ENCODE measurements at places on chromosomes 1 and 21. TPM values are rescaled to one million over a fixed set of nuclear protein-coding genes. Genes with fewer than 3 reads are reported as not detected.

DNA sequence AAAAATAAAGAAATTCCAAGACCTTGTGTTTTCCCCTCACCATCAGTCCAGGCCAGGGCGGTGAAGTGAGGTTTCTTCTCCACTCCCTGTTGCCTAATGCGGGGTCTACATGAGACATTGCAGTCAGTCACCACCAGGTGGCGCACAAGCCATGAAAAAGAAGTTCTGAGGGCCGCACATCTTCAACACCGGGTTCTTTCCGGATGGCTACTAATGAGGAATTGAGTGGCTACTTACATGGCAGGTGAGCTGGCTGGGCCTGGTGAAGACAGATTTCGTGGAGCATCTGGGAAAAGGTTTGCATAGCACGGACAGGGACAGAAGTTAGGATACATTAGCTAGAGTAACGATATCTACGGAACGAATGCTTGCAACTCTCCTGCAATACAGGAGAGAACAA lies 15.8 kb upstream of the S100A11 start:
- peaks cover 33% of the 10 kb centered on the region for H3K4me1 ChIP-seq
- H3K4me3 ChIP-seq = no peak overlapping the region
- H3K27ac ChIP-seq = no peak overlapping the region
- peak; percentile 93 for DNase-seq

- no peaks in the 10 kb centered on the region for H3K4me1 ChIP-seq
- DNase-seq = no peak
- H3K4me3 ChIP-seq = no peak overlapping the region
These were observed 71.1 kb downstream of the SKI start for GRCh38 chr1:2299131-2299627.

- H3K4me3 ChIP-seq = no peak overlapping the region
- H3K27ac ChIP-seq = no peak overlapping the region
- H3K27me3 ChIP-seq = no peaks in the 10 kb centered on the region
- no peak for DNase-seq
- H3K4me1 ChIP-seq = no peaks in the 10 kb centered on the region
These were observed 29.7 kb downstream of the PADI2 start for GRCh38 chr1:17089506-17089905.

DNA sequence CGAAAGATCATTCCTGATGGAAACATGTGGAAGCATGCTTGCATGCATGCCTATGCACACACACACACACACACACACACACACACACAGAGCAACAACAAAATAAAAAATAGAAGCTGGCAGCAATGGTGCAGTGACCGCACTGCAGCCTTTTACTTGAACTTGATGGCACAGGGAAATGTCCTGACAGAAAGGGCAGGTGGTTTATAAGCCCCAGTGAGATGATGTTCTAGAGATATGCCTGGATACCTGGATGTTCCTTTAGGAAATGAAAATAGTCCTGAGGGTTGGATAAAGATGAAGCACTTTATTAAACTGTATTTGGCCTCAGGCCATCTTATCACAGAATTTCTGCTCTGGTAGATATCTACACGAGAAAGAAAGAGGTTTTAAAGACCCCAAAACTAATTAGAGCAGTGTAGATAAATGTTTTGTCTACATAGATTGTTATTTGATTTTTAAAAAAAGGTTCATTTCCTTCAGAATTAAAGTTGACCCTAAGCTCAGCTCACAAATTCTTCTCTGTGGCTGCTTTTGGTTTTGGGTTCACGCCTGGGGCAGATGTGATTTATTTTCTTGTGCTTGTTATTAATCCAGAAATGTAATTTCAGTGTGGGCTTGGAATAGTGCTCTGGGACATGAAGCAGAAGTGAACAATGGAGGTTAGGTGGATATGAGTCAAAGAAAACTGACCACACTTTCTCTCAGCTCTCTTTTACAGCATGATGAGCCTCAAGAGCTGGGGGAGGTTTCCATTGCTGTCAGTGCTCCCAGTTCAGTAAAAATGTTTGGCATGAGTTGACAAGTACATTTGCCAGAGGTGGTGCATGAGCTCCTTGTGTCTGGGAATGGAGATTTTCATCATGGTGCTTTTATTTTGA lies 22.9 kb downstream of the ADAM30 start:
- H3K4me3 ChIP-seq = no peak overlapping the region
- peaks cover 16% of the 10 kb centered on the region for H3K4me1 ChIP-seq
- H3K36me3 ChIP-seq = no peaks in the 10 kb centered on the region
- no peak overlapping the region for H3K27ac ChIP-seq
- H3K27me3 ChIP-seq = peaks cover 2% of the 10 kb centered on the region
- no peak for DNase-seq

DNA sequence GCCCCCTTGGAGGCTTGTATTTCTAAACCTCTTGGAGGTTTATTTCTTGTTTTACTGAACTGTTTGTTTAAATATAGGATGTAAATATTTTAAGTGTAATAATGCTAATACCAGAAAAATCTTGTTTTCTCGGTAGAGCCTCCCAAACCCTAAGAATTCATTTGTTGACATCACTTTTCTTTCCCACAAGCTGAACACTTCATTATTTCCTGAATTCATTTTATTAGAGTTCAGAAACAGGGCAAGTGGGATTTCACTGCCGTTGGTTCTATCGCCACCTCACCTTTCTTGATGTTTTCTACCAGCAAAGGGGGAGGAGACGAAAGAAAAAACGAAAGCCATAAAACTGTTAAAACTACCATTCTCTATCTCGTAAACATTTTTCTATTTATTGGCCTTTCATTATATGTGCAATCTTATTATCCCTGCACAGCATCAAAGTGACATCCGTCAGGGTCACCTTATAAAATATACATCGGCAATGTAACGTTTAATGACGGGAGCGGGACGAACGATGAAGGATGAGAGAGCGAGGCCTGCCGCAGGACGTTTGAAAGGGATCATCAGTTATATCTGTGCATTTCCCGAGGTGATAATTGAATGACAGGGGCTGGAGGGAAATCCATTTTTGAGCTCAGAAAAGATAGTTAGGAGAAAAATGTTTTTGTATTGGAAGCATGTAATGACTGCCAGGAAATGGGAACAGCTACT lies 59.5 kb downstream of the SLC45A1 start:
- H3K27ac ChIP-seq = no peak overlapping the region
- no peak overlapping the region for H3K4me3 ChIP-seq
- DNase-seq = no peak
- peaks cover 5% of the 10 kb centered on the region for H3K36me3 ChIP-seq
- H3K4me1 ChIP-seq = no peaks in the 10 kb centered on the region

DNA sequence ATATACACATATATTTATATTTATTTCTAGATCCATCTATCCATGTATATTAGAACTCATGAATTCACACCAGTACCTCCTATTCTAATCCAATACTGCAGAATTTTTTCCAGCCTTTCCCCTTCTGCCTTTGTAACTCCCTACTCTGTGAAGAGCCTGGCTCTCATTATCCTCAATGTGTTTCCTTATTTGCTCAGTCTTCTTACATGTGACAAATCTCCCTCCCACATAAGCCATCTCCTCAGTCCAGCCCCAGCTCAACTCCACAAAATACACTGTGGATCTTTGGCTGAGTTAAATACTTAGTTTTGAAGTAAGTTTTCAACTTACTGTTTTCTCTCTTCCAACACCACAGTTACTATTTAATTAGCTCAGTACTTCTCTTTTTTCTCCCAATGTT lies 45.7 kb downstream of the ATP5PO start:
- H3K27me3 ChIP-seq = peaks cover 15% of the 10 kb centered on the region
- H3K27ac ChIP-seq = no peak overlapping the region
- no peak for DNase-seq
- no peaks in the 10 kb centered on the region for H3K4me1 ChIP-seq
- H3K4me3 ChIP-seq = no peak overlapping the region
- H3K36me3 ChIP-seq = no peaks in the 10 kb centered on the region

GRCh38 chr1:11285883-11286734 lies 13.1 kb downstream of the UBIAD1 start:
- H3K27me3 ChIP-seq = no peaks in the 10 kb centered on the region
- H3K27ac ChIP-seq = no peak overlapping the region
- DNase-seq = no peak
- no peaks in the 10 kb centered on the region for H3K4me1 ChIP-seq

DNA sequence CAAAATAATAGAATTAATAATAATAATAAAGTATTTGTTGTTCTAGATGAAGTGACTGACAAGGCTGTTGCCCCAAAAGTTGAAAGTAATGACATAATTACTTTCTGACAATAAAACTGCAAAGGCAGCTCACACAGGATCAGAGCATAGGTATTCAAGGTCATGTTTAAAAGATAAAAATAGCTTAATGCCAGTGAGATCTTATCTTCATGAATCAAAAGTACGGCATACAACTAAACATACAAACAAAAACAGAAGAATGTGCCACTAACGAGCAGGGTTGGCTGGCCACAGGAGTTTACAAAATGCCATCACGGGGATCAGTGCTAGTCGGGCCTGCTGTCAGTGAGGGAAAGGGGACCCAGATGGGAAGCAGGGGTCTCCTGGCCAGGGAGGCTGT lies 22.4 kb upstream of the TMPRSS2 start:
- DNase-seq = no peak
- no peak overlapping the region for H3K4me3 ChIP-seq
- no peaks in the 10 kb centered on the region for H3K27me3 ChIP-seq
- H3K27ac ChIP-seq = no peak overlapping the region

DNA sequence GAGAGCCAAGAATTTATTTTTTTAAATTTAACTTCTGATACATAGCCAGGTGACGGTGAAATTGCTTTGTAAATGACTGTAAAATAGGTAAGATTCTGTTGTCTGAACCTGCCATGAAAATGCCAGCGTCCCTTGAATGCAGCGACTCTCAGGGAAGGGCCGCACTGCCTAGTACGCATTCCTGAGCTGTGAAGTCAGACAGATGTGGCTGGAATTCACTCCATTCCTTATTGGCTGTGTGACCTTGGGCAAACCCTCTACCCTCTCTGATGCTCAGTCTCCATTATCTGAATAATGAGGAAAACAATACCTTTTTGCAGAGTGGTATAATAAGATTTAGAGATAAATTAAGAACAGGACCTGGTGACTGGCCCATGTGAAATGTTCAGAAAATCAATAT lies 167.1 kb upstream of the DAB1 start:
- H3K4me1 ChIP-seq = no peaks in the 10 kb centered on the region
- H3K27me3 ChIP-seq = no peaks in the 10 kb centered on the region
- H3K4me3 ChIP-seq = no peak overlapping the region
- H3K27ac ChIP-seq = no peak overlapping the region

DNA sequence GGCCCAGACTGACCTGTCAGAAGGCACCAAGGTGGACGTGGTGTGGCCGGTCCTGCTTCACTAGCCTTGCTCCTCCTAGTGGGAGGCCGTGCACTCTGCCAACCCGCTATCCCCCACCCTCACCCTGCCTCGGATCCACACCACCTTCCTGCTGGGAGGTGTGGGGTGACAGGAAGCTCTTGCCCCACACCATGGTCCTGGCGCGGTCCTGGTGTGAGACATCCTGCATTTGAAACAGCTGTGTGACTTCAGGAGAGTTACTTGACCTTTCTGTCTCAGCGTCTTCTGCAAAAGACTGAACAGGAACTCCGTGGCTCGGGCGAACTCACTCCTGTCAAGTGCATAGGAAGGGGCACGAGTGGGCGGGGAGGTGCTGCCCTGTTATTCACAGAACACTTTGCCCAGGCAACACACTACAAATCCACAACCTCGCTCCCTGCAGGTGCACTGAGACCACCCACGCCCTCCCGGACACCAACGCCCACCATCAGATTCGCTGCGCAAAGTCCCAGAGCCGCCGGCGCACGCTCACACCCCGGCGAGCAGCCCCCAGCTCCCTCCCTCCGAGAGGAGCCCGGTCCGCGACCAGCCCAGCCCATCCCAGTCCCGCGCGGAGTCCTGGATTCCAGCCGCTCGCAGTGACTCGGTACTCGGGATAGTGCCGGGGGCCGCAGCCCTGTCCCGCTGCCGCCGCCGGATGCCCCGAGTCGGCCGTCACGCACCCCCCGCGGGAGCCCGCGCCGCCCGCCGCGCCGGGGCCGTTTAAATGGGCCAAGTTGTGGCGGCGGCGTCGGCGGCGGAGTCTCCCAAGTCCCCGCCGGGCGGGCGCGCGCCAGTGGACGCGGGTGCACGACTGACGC lies at the start of gene SAMD11:
SAMD11 (plus strand) TSS at position 793 of the 860 bp plus-strand sequence. CDS start 509 bp downstream, outside the sequence.
- no peaks in the 10 kb centered on the region for H3K36me3 ChIP-seq
- peaks cover 16% of the 10 kb centered on the region for H3K4me1 ChIP-seq
- DNase-seq = peak; percentile 90
- H3K27ac ChIP-seq = no peak within 1 kb of the TSS
- H3K27me3 ChIP-seq = peaks cover 65% of the 10 kb centered on the region

DNA sequence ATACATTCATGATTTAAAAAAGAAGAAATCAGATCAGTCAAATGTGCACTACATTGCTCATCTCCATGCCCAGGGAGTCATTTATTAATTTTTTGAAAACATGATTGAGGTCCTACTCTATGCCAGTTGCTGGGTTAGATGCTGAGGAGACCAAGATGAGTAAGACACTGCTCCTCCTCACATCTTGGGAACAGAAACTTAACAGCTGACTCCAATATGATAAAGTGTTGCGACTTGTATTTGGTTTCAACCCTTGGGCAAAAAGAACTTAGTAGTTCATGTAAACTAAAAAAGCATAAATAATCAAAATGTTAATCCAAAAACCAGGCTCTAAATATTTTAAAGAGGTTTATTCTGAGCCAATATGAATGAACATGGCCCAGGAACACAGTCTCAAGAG lies 56.9 kb downstream of the OPTC start:
- H3K4me1 ChIP-seq = peaks cover 5% of the 10 kb centered on the region
- no peak overlapping the region for H3K27ac ChIP-seq
- no peaks in the 10 kb centered on the region for H3K36me3 ChIP-seq
- DNase-seq = no peak

DNA sequence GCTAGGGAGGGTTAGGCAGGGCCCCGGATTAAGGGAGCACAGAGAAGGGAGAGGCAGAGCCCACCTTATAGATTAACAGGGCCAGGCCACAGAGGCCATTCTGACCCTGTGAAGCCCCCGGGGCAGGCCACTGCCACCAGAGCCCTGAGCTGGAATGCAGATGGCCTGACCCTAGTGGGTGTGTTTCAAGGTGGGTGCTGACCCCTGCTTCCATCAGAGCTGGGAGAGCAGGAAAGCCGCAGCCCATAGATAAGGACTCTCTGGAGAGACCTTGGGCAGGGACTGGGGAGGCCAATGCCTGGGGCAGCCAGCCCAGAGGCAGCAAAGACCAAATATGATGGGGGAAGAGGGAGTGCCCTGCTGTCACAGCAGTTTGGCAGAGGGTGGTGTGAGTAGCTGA lies 35.9 kb downstream of the NCMAP start:
- H3K27ac ChIP-seq = no peak overlapping the region
- H3K36me3 ChIP-seq = peaks cover 32% of the 10 kb centered on the region
- H3K4me1 ChIP-seq = peaks cover 23% of the 10 kb centered on the region
- H3K4me3 ChIP-seq = no peak overlapping the region
- H3K27me3 ChIP-seq = no peaks in the 10 kb centered on the region

- no peaks in the 10 kb centered on the region for H3K36me3 ChIP-seq
- H3K4me1 ChIP-seq = no peaks in the 10 kb centered on the region
- no peak overlapping the region for H3K4me3 ChIP-seq
- H3K27me3 ChIP-seq = no peaks in the 10 kb centered on the region
- DNase-seq = no peak
- no peak overlapping the region for H3K27ac ChIP-seq
These were observed 296.2 kb downstream of the LMX1A start for GRCh38 chr1:165060285-165060793.

GRCh38 chr1:41811051-41811795 lies 107.5 kb downstream of the HIVEP3 start:
- no peak overlapping the region for H3K4me3 ChIP-seq
- no peak for DNase-seq
- H3K27ac ChIP-seq = no peak overlapping the region
- H3K36me3 ChIP-seq = no peaks in the 10 kb centered on the region
- H3K4me1 ChIP-seq = peaks cover 23% of the 10 kb centered on the region
- no peaks in the 10 kb centered on the region for H3K27me3 ChIP-seq

GRCh38 chr1:26239936-26240335 lies 5.9 kb downstream of the CEP85 start:
- no peak for DNase-seq
- H3K36me3 ChIP-seq = peaks cover 18% of the 10 kb centered on the region
- peaks cover 25% of the 10 kb centered on the region for H3K4me1 ChIP-seq
- H3K4me3 ChIP-seq = no peak overlapping the region

Gene TRNP1
- 277 TPM for total RNA-seq

Gene KLHDC8A
- total RNA-seq = not detected

Gene RAB42
- total RNA-seq = 1.1 TPM

Gene DPH2
- total RNA-seq = 43.3 TPM

All from Calu3 (cell line).